ENCODE measurements at places on chromosomes 4 and X. TPM values are rescaled to one million over a fixed set of nuclear protein-coding genes. Genes with fewer than 3 reads are reported as not detected.

The WDR17 gene
- total RNA-seq, result 1.3 TPM

The PF4V1 gene
- total RNA-seq, result not detected

The ZCCHC4 gene
- total RNA-seq, result 10.4 TPM

The H2BW2 gene
- total RNA-seq, result not detected

The GPR50 gene
- total RNA-seq, result not detected

The ADRA2C gene
- 0.17 TPM for total RNA-seq

The PRPS2 gene
- 41.7 TPM for total RNA-seq

The TRAM1L1 gene
- total RNA-seq, result 3.9 TPM

The MAGEA1 gene
- total RNA-seq, result not detected

Data from bronchus fibroblast of lung (primary cell).